Kidney epithelial cell (primary cell): ENCODE measurements at places on chromosomes 12 and 14.

- no peak for DNase-seq
Measured at GRCh38 chr12:31018790-31019505, 54.7 kb upstream of the DDX11 start.

DNA sequence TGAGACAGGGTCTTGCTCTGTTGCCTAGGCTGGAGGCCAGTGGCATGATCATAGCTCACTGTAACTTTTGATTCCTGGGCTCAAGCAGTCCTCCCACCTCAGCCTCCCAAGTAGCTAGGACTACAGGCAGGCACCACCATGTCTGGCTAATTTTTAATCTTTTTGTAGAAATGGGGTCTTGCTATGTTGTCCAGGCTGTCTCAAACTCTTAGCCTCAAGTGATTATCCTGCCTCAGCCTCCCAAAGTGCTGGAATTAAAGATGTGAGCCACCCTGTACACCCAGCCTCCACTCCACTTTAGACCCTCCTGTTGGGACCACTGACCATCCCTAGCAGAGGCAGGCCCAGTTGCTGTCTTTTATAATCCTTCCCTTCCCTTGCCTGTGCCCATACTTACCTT lies 63.3 kb upstream of the OSBPL8 start:
- DNase-seq = no peak

- DNase-seq = no peak
Measured at GRCh38 chr14:62133776-62134550, 371.7 kb downstream of the SNAPC1 start.

- no peak for DNase-seq
Measured at GRCh38 chr12:109923481-109924245, 23.6 kb downstream of the TCHP start.

DNA sequence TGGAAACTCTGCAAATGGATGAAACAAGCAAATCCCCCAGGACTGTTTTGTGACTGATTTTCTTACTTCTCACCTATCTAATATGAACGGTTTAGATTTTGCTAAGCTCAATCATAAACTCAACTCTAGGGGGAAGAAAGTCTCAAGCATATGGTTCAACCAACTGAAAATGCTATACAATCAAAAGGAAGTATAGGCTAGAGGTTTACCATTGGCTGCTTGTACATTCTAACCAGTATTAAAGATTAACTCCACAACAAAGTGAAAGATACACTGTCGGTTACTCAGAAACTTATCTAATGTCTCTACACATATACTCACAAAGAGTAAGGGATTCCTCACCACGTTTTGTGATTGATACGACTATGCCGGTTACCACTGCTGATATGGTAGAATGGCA lies 281.8 kb upstream of the SOX5 start:
- DNase-seq = no peak

DNA sequence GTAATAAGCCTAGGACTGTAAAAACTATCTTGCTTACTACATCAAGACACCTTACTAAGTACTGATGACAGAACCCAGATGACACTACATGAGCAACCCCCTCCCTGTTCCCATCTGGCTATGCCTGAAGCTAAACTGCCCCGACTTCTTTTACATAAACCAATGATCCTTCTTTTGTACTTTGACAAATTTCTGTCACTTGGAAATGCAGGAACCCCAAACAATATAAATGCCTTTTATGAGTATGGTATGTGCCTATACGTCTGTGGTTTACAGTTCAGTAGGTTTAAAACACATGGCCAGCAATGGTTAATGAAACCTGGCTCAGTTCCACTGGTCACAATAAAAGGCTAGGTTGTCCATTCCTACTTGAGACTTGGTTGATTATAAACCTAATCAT lies 6.1 kb downstream of the SYCP3 start:
- peak; percentile 10 for DNase-seq

DNA sequence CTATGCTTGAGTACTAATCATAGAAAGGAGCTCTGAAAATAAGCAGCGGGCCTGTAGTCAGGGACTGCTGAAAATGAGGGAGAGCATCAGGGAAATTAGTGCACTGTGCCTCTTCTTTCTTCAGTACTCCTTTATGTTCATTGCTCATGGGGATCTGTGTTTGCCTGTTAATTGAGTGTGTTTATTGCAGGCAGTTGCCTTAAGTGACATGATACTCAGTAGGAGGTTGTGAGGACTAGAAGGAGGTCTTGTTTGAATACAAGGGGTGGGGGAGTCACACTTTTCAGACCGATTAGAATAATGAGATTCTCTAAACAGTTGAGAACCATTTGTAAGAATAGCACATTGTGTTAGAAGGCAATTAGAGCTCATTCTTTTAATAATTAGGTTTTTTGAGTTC lies 102.6 kb upstream of the SLCO1C1 start:
- DNase-seq = no peak

- no peak for DNase-seq
Measured at GRCh38 chr12:93813972-93814821, 137.0 kb downstream of the CRADD start.

DNA sequence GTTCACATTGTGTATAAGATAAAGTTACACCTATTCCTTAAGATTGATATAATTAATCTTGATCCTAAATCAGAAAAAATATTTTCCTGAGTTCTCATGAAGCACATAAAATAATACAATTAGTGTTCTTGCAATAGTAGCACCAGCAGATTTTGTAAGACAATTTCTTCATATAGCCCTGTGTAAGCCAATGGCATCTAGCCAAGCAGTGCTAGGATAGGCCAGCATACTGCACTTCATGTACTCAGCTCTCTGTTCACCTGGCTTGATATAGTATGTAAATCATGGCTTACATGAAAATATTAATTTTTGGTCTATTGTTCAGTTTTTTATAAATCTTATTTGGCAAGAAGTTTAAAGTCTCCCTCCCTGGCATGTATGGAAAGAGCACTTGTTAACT lies 1.9 kb downstream of the KLRF2 start:
- no peak for DNase-seq

DNA sequence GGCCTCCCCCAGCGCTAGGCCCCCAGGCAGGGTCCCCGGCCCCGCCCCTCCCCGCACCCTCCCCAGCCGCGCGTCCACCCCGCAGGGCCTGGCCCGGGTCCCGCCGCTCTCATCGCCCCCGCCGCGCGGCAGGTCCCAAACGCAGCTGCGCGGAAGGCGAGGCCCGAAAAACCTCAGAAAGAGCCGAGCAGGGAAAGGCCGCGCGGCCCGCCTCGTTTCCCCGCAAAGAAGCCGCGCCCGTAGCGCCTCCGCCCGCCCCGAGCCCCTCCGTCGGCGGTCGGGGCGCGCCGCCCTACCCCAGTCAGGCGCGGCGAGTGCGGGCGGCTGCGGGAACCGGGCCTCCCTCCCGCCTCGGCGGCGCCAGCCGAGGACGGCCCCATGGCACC lies 324 bp downstream of the POLE start:
- DNase-seq = no peak

GRCh38 chr12:12171991-12172511 lies 94.8 kb downstream of the LRP6 start:
- peak; percentile 28 for DNase-seq

- DNase-seq = no peak
Measured at GRCh38 chr14:93116676-93117200, 1.0 kb upstream of the ITPK1 start.

GRCh38 chr12:110176745-110177144 lies 52.6 kb downstream of the IFT81 start:
- no peak for DNase-seq

GRCh38 chr12:15936751-15937150 lies 25.6 kb downstream of the DERA start:
- no peak for DNase-seq

- DNase-seq = peak; percentile 16
Measured at GRCh38 chr14:64191756-64192155, 102.4 kb downstream of the ESR2 start.
